ENCODE measurements at places on chromosomes 13 and 19. TPM values are rescaled to one million over a fixed set of nuclear protein-coding genes. Genes with fewer than 3 reads are reported as not detected.

DNA sequence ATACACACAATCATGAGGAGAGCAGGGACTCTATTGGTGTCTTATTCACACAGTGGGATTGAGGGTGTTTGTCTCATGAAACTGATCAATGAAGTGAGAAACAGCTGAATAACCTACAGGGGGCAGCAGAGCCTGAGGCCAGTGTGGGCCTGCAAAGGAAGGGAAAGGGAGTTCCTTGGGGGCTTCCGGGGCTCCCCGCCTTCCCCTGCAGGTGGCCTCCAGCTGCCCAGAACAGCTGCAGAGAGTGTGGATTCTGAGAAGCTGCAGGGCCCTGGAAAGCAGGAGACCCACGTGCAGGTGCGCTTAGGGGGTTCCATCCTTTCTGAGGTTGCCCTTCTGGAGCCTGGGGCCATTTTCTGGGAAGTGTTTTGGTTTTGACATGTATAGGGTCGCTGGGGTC lies 20.1 kb downstream of the ZNF763 start:
- H3K27ac ChIP-seq = no peak overlapping the region
- H3K36me3 ChIP-seq = peaks cover 2% of the 10 kb centered on the region
- no peaks in the 10 kb centered on the region for H3K4me1 ChIP-seq
- no peaks in the 10 kb centered on the region for H3K27me3 ChIP-seq

ZDHHC20 gene
- total RNA-seq = 49.9 TPM

S1PR4 gene
- not detected for total RNA-seq

GRCh38 chr19:39969266-39969665 lies 1.7 kb upstream of the PSMC4 start:
- DNase-seq = no peak
- peaks cover 21% of the 10 kb centered on the region for H3K36me3 ChIP-seq
- H3K4me3 ChIP-seq = no peak overlapping the region
- H3K27ac ChIP-seq = no peak overlapping the region

DNA sequence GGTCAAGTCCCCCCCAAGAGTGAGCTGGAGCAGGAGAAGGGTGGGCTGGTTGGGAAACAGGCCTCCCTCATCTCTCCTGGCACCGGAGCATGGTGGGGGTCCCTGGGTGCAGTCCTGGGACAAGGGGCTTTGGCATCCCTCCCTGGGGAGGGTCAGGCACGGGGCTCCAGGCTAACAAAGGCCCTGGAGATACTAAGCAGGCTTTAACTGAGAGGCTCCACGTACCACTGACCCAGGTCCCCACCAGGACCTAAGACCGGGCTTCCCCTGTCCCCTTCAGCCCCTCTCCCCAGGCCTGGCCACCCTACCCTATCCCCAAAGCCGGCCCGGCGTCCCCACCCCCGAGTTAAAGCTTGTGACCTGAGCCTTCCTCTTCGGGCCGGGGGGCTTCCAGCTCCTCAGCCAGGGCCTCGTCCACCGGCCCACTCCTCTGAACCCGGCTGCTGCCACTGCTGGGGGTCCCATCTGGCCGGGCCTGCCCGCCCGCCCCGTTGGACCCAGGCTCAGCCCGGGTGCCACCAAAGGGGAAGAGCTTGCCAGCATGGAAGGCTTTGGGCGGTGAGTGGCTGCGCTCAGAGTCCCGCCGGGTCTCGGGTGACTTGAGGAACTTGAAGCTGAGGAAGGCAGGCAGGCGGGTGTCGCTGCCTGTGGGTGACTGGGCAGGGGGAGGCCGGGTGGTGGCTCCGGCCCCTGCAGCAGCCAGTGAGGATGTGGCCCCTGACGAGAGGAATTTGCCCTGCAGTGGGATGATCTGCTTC lies 10.1 kb downstream of the ANO8 start:
- H3K4me3 ChIP-seq = no peak overlapping the region
- no peak for DNase-seq
- H3K4me1 ChIP-seq = peaks cover 21% of the 10 kb centered on the region
- no peak overlapping the region for H3K27ac ChIP-seq
- H3K27me3 ChIP-seq = peaks cover 5% of the 10 kb centered on the region

DNA sequence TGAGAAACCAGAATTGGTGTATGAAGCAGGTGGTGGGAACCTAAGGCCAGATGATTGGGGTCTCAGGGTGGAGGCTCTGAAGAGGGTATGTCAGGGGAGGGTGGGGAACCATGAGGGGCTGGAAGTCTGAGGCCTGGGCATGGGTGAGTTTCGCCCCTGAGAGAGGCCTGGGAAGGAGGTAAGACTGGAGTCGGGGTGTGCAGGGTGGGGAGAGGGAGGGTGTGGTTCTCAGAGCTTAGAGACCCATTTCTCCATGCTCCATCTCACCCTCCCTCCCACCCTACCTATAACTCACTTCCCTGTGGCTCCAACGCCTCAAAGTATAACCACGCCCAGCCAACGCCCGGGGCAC lies 1.0 kb upstream of the KLHL26 start:
- H3K4me3 ChIP-seq = peak overlapping the region; percentile 97
- no peak for DNase-seq
- no peaks in the 10 kb centered on the region for H3K36me3 ChIP-seq
- peak overlapping the region; percentile 94 for H3K27ac ChIP-seq
- H3K4me1 ChIP-seq = peaks cover 25% of the 10 kb centered on the region

OR4F17 gene
- not detected for total RNA-seq

DNA sequence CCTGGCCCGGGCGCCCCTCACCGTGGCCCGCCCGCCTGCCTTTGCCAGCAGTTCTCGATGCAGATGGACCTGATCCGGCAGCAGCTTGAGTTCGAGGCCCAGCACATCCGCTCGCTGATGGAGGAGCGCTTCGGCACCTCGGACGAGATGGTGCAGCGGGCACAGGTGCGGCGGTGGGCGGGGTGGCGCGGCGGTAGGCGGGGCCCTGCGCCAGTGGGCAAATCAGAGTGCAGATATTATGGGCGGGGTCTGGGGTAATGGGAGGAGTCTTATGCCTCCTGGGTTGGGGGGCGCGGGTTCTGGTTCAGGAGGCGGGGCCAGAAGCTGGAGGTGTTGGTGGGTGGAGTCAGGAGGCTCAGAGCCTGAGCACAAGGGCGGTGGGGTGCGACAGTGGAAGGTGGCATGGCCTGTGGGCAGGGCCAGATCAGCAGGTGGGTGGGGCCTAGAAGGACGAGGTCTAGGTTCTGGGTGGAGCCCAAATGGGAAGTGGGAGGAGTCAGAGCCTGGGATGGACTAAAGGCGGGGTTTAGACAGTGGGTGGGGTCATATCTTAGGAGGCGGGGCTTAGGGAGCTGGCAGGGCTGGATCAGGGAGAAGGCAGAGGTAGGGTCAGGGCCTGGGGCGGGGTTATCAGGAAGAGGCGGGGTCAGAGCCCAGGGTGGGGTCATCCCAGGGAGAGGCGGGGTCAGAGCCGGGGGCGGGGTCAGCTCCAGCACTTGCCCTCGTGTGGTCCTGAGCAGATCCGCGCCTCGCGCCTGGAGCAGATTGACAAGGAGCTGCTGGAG lies 5.6 kb downstream of the APC2 start:
- DNase-seq = no peak
- no peak overlapping the region for H3K27ac ChIP-seq
- no peaks in the 10 kb centered on the region for H3K36me3 ChIP-seq

DNA sequence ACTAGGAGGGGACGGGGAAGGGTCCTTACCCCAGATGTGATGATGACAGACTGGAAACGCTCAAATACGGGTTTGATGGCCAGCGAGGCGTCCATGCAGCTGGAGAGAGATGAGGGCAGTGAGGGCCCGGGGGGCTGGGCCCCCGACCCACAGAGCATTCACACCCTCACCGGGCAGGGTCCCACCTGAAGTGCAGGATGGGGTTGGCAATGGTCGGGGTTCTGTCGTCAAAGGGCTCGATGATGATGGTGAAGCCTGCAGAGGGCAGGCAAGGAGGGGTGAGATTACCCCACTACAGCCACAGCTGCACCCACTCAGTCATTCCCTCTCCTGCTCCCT lies 13.0 kb downstream of the ERCC2 start:
- H3K4me1 ChIP-seq = no peaks in the 10 kb centered on the region
- H3K4me3 ChIP-seq = no peak overlapping the region
- no peak overlapping the region for H3K27ac ChIP-seq

ZNF492 gene
- 0.33 TPM for total RNA-seq

DNA sequence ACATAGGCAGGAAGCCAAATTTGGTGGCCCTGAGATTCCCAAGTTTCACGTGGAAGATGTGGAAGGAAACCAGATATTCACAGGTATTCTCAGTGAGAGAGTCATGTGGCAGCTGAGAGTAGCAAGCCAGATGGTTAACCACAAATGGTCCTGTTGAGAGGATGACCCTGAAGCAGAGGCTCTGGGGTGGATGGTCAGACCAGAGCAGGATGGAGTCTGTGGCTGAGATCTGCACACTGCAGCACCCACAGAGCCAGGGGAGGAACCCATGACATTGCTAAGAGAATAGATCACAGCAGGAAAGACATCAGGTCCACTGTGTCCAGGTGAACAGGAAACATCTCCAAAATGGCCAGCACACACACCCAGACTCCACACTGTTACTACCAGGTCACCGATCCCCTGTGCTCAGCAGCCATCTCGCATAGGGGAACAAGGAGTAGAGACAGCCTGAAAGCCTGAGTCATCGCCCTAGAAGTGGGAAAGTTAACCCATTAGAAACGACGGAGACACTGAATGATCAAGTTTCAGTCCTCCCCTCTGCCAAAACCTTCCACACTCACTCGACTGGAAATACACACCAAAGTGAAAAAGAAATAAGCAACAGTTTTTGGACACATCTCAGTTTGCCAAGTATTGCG lies 160.0 kb downstream of the RBM26 start:
- H3K4me3 ChIP-seq = no peak overlapping the region
- no peaks in the 10 kb centered on the region for H3K36me3 ChIP-seq
- no peaks in the 10 kb centered on the region for H3K27me3 ChIP-seq
- no peak overlapping the region for H3K27ac ChIP-seq

DNA sequence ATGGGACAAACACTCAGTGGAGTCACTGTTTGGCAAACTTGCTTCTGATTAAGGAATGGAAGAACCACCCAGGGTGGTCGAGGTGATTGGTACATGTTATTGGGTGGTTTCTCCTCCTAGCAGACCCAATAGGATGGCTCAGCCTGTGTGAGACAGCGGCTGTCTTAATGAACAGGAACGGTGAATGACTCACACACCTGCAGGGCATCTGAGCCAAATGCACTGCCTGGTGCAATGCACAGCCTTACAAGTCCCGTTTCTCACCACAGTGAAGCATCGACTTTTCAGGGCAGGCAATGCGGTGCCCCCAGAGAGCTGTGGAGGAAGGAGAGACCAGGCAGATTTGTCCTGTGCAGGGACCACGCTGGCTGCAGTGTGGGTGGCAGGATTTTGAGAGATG lies 238.5 kb downstream of the FGF9 start:
- H3K36me3 ChIP-seq = no peaks in the 10 kb centered on the region
- H3K4me1 ChIP-seq = no peaks in the 10 kb centered on the region
- H3K27ac ChIP-seq = no peak overlapping the region
- DNase-seq = no peak
- H3K27me3 ChIP-seq = no peaks in the 10 kb centered on the region

SKA3 gene
- total RNA-seq = 0.33 TPM

GRCh38 chr13:28744091-28744536 lies 25.3 kb upstream of the SLC46A3 start:
- no peaks in the 10 kb centered on the region for H3K4me1 ChIP-seq
- H3K27ac ChIP-seq = no peak overlapping the region
- no peaks in the 10 kb centered on the region for H3K36me3 ChIP-seq
- no peaks in the 10 kb centered on the region for H3K27me3 ChIP-seq

- H3K4me3 ChIP-seq = no peak overlapping the region
- peak; percentile 77 for DNase-seq
- no peaks in the 10 kb centered on the region for H3K4me1 ChIP-seq
- no peak overlapping the region for H3K27ac ChIP-seq
- H3K36me3 ChIP-seq = no peaks in the 10 kb centered on the region
Observed at GRCh38 chr13:24995225-24995804, 100.6 kb upstream of the PABPC3 start.

All from sigmoid colon (tissue), 7 donors.